CD4-positive, alpha-beta T cell (primary cell): ENCODE measurements at places on chromosomes 13 and 19.
A peak's percentile ranks its signal among the peaks of the same experiment; 100 is the strongest.

- DNase-seq: no peak
- H3K27ac ChIP-seq: no peak overlapping the region
- peaks cover 14% of the 10 kb centered on the region for H3K36me3 ChIP-seq
Observed at GRCh38 chr19:18488403-18488723, 33.5 kb downstream of the ELL start.

GRCh38 chr19:54424660-54425381 is 9.6 kb downstream of the TTYH1 start:
- no peak overlapping the region for H3K27ac ChIP-seq
- DNase-seq: no peak
- H3K27me3 ChIP-seq: peaks cover 26% of the 10 kb centered on the region
- H3K4me3 ChIP-seq: no peak overlapping the region
- H3K36me3 ChIP-seq: no peaks in the 10 kb centered on the region

DNA sequence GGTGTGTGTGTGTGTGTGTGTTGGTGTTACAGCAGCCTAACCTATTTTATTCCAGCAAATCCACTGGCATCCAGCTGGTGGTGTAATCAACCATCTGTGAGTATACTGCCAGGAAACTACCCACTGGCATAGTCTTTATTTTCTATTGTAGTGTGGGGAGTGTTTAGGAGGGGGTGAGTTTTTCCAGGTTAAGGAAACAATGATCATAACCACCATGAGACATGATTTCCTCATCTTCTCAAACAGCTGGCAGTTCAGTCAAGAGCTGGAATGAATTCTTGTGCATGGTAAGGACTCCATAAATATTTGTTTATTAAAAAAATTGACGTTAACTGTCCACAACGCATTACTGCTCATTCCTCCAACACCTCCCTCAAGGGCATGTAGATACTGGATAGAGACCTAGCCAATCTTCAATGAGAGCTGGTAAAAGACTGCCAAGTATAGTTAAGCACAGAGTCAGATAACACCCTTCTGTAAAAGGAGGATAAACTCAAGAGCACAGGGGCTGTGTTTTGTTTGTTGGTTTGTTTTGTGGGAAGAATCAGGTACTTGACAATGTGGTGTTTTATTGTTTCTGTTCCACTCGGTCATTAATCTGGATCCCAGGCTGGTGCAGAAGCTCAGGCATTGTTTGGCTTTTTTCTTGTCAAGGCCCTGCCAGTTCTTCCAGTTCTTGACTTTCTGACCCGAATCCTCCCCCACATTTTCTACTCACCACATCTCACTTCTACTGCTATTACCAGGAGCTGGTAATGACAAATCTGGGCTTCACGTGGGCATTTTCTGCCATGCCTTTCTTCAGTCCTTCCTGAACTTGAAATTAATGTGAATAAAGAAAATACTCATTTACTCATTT is 31.6 kb upstream of the SLC46A3 start:
- H3K4me3 ChIP-seq: no peak overlapping the region
- no peak overlapping the region for H3K27ac ChIP-seq
- DNase-seq: no peak
- H3K4me1 ChIP-seq: peaks cover 11% of the 10 kb centered on the region

DNA sequence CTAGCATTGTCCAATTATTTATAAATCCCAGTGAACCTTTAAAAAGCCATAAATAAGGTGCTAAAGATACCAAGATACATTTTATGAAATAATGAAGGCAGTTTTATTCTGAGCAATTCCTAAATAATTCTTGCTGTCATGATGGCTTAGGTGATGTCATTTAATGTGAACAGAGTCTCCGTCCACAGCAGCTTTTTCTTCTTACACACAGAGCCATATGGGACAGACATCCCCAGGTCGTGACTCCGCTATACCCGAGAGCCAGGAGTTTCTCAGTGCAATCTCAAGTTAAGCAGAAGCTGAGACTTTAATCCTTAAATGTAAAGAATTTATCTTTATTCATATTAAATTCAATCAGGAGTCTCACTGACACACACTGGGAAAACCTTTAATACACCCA is 29.7 kb downstream of the EFNB2 start:
- no peaks in the 10 kb centered on the region for H3K27me3 ChIP-seq
- no peak overlapping the region for H3K27ac ChIP-seq
- H3K36me3 ChIP-seq: no peaks in the 10 kb centered on the region
- no peak overlapping the region for H3K4me3 ChIP-seq
- no peak for DNase-seq

DNA sequence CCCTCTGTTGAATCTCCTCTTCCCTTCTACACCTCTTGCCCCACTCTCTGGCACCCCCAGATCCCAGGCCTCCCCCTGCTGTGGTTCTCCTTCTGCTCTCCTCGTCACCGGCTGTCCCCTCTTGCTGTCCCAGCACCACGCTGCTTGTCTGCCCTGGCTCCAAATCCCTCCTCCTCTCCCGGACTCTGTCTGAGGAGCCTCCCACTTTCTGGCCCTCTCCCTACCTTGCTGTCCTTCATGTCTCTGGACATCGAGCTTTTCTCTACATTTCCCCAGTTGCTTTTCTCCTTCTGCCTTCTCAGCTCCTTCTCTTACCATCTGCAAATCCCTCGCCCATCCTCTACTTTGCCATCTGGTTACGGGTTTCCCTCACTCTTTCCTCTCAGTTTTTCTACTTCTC is 1.2 kb downstream of the ZNF347 start:
- no peaks in the 10 kb centered on the region for H3K27me3 ChIP-seq
- peaks cover 5% of the 10 kb centered on the region for H3K36me3 ChIP-seq
- peaks cover 19% of the 10 kb centered on the region for H3K4me1 ChIP-seq
- peak overlapping the region; percentile 71 for H3K4me3 ChIP-seq
- H3K27ac ChIP-seq: peak overlapping the region; percentile 29
- no peak for DNase-seq

- peak; percentile 16 for DNase-seq
- no peaks in the 10 kb centered on the region for H3K36me3 ChIP-seq
- no peaks in the 10 kb centered on the region for H3K4me1 ChIP-seq
Observed at GRCh38 chr13:49098771-49099512, 121.2 kb upstream of the MLNR start.

DNA sequence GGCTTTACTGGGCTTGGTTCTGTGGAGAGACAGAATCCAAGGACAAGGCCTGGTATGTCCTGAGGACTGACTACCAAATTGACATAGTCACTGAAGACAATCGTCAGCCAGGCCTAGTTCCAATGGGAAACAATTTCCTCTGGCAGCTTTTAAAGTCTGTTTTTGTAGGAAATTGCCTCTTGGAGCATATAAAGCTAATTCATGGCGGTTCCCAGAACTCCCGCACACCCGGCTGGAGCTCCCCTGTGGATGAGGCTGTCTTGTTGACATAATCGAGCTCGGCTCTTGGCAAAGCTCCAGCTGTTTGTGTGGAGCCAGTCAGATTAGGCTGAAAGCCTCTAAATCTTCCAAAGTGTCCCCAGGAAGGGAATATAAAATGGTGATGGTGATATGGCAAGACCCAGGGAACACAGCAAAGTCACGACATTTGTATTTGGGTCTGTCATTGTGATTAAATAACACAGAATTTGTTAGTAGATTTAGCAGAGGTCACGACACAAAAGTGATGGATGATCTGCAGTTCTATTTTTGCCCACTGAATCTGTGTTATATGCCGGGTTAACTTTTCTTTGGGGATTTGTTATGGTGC is 395.0 kb downstream of the PCDH9 start:
- no peaks in the 10 kb centered on the region for H3K36me3 ChIP-seq
- H3K4me1 ChIP-seq: no peaks in the 10 kb centered on the region
- no peaks in the 10 kb centered on the region for H3K27me3 ChIP-seq
- DNase-seq: no peak
- no peak overlapping the region for H3K4me3 ChIP-seq
- no peak overlapping the region for H3K27ac ChIP-seq

- H3K4me1 ChIP-seq: no peaks in the 10 kb centered on the region
- no peaks in the 10 kb centered on the region for H3K36me3 ChIP-seq
- no peaks in the 10 kb centered on the region for H3K27me3 ChIP-seq
Observed at GRCh38 chr19:16801600-16802013, 27.6 kb upstream of the SIN3B start.

- H3K27me3 ChIP-seq: no peaks in the 10 kb centered on the region
- H3K27ac ChIP-seq: no peak overlapping the region
- H3K4me1 ChIP-seq: no peaks in the 10 kb centered on the region
- H3K36me3 ChIP-seq: no peaks in the 10 kb centered on the region
- H3K4me3 ChIP-seq: no peak overlapping the region
Observed at GRCh38 chr13:80559944-80560343, 219.0 kb upstream of the SPRY2 start.

GRCh38 chr19:45593520-45593919 is 8.5 kb downstream of the GPR4 start:
- H3K4me3 ChIP-seq: no peak overlapping the region
- H3K4me1 ChIP-seq: peaks cover 12% of the 10 kb centered on the region
- H3K27me3 ChIP-seq: peaks cover 39% of the 10 kb centered on the region
- no peaks in the 10 kb centered on the region for H3K36me3 ChIP-seq
- H3K27ac ChIP-seq: no peak overlapping the region
- DNase-seq: no peak

- H3K4me3 ChIP-seq: no peak overlapping the region
- peaks cover 21% of the 10 kb centered on the region for H3K27me3 ChIP-seq
- H3K36me3 ChIP-seq: no peaks in the 10 kb centered on the region
- H3K4me1 ChIP-seq: no peaks in the 10 kb centered on the region
- no peak overlapping the region for H3K27ac ChIP-seq
Observed at GRCh38 chr13:93227878-93228642, 1.5 kb downstream of the GPC6 start.

DNA sequence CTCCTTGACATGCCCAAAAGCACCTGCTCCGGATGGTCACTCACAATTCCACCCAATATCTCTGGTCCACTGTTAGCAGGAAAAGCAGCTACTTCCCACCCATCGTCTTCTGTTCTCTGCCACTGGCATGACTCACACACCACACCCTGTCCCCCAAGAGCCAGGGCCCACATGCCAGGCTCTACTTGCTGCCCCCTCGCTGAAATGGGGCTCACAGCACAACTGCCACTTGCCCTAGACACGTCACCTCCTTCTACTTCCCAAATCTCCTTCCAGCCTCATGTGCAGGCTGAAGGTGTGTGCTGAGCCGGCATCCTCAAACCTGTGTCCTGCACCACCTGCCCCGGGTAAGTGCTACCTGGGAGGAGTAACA is 65.0 kb downstream of the TBC1D4 start:
- no peak overlapping the region for H3K4me3 ChIP-seq
- H3K27me3 ChIP-seq: no peaks in the 10 kb centered on the region
- no peak for DNase-seq
- no peak overlapping the region for H3K27ac ChIP-seq

- no peaks in the 10 kb centered on the region for H3K36me3 ChIP-seq
- no peaks in the 10 kb centered on the region for H3K27me3 ChIP-seq
- DNase-seq: no peak
- H3K4me1 ChIP-seq: peaks cover 3% of the 10 kb centered on the region
Observed at GRCh38 chr19:42568006-42568405, 26.7 kb downstream of the CEACAM8 start.

DNA sequence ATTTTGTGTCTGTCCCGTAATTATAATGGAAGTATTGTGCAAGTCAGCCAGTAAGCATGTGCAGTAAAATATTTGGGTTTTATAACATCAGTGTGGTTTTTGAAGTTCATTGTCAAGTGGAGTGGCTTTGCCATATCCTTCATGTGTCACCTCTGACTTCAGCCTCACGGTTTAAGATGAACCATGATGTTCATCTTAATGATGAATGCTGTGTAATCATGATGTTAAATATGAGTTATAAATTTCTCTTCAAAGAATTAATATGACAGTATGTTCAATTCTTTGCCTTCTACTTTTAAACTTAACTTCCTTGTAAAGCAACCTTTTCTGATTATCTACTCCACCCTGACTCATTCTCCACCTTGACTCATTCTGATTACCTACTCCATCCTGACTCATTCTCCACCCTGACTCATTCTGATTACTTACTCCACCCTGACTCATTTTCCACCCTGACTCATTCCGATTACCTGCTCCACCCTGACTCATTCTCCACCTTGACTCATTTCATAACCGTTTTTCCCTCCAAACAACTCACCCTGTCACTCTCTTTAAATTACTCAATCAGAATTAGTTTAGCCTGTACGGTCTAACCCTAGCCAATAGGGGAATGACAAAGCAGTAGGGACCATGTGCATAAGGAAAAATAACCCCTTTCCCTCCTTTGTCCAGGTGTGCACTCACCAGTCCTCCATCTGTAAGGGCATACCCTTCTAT is 50.3 kb upstream of the ANKRD10 start:
- H3K4me1 ChIP-seq: no peaks in the 10 kb centered on the region
- peaks cover 3% of the 10 kb centered on the region for H3K27me3 ChIP-seq
- H3K4me3 ChIP-seq: no peak overlapping the region
- DNase-seq: no peak
- no peaks in the 10 kb centered on the region for H3K36me3 ChIP-seq

DNA sequence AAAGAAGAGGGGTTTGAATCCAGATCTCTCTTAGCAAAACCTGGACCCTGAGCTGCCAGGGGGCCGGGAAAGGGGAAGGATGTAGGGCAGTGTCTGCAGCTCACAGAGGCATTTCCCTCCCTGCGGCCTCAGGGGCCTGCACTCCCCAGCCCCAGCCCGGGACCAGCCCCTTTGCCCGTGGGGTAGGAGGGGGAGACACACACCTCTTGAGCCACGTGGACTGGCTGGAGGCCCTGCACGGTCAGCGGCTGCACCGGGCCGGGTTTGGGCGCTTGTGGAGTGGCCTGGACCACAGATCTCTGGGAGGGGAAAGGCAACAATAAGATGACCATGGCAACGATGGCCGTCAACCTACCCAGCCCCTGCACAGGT is 26.9 kb downstream of the RFX1 start:
- no peak for DNase-seq
- peak overlapping the region; percentile 1 for H3K4me3 ChIP-seq
- H3K36me3 ChIP-seq: peaks cover 25% of the 10 kb centered on the region
- no peak overlapping the region for H3K27ac ChIP-seq
- H3K27me3 ChIP-seq: no peaks in the 10 kb centered on the region

DNA sequence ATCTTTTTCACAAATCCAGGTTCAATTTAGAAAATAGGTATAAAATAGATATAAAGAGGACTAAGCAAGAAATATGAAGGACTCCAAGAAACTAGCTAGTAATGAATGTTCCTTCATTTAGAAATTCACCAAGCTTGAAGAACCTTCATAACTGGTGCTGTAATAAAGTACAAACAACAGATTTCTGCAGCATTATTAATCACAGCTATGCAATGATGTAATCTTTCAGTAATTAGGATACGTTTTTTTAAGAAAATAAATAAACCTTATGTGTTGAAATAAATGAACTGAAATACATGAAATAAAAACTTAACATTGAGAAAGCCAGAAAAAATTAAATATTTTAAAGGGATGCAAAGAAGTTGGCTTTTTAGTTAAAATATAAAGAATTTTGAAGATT is 236.1 kb downstream of the RGCC start:
- H3K27me3 ChIP-seq: no peaks in the 10 kb centered on the region
- peaks cover 18% of the 10 kb centered on the region for H3K36me3 ChIP-seq
- no peaks in the 10 kb centered on the region for H3K4me1 ChIP-seq
- H3K27ac ChIP-seq: no peak overlapping the region

GRCh38 chr19:31553846-31554215 is 204.6 kb upstream of the TSHZ3 start:
- no peaks in the 10 kb centered on the region for H3K36me3 ChIP-seq
- H3K4me1 ChIP-seq: no peaks in the 10 kb centered on the region
- no peak overlapping the region for H3K4me3 ChIP-seq
- DNase-seq: no peak

GRCh38 chr19:42088471-42089190 is 12.7 kb downstream of the ZNF574 start:
- no peaks in the 10 kb centered on the region for H3K27me3 ChIP-seq
- peaks cover 14% of the 10 kb centered on the region for H3K36me3 ChIP-seq
- peaks cover 25% of the 10 kb centered on the region for H3K4me1 ChIP-seq
- H3K4me3 ChIP-seq: no peak overlapping the region
